ENCODE measurements at places on chromosomes 1 and 21.

DNA sequence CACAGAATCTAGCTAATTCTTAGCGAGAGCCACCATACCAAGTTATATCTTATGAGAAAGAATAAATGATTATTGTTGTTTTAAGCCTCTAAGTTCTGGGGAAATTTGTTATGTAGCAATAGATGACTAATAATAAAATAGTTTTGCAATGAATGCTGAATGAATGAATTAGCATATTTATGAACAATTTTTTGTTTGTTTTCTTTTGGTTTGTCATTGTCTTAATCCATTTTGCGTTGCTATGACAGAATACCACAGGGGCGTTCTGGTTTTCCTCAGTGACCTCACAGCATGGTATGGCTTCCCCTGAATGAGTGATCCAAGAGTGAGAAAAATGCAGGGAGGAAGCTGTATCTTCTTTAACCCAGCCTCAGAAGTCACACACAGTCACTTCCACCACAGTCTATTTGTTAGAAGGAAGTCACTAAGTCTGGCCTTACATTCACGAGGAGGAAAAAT, 53.8 kb upstream of the HPDL start:
- no peak for DNase-seq

GRCh38 chr1:100671601-100672000, 47.9 kb upstream of the VCAM1 start:
- no peak for DNase-seq

- DNase-seq = no peak
These were observed 390.5 kb downstream of the ST6GALNAC3 start for GRCh38 chr1:76465030-76465429.

- no peak for DNase-seq
These were observed 93.0 kb upstream of the TENT5C start for GRCh38 chr1:117512728-117513321.

DNA sequence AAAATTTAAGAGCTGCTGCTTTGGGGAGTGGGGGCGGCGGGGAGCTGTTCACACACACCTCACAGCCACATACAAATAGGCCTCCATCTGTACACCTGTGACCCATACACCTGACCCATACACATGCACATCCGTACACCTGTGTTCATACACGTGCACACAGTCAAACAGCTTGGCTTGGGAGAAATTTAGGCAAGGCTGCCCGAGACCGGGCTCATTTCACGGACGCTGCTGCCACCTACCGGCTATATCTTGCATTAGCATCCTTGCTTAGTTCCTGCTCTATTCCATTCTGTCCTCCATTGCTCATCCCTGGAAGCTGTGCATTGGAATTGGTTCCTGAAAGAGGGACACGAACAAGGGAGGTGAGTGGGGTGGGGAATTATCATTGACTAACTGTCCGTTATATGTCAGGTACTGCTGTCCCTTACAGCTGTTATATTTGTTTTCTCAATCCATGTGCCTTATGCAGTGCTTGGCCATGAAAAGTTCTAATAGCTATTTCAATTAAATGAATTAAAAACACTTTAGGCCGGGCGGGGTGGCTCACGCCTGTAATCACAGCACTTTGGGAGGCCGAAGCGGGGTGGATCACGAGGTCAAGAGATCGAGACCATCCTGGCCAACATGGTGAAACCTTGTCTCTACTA, 37.1 kb upstream of the EPB41 start:
- peak; percentile 60 for DNase-seq

DNA sequence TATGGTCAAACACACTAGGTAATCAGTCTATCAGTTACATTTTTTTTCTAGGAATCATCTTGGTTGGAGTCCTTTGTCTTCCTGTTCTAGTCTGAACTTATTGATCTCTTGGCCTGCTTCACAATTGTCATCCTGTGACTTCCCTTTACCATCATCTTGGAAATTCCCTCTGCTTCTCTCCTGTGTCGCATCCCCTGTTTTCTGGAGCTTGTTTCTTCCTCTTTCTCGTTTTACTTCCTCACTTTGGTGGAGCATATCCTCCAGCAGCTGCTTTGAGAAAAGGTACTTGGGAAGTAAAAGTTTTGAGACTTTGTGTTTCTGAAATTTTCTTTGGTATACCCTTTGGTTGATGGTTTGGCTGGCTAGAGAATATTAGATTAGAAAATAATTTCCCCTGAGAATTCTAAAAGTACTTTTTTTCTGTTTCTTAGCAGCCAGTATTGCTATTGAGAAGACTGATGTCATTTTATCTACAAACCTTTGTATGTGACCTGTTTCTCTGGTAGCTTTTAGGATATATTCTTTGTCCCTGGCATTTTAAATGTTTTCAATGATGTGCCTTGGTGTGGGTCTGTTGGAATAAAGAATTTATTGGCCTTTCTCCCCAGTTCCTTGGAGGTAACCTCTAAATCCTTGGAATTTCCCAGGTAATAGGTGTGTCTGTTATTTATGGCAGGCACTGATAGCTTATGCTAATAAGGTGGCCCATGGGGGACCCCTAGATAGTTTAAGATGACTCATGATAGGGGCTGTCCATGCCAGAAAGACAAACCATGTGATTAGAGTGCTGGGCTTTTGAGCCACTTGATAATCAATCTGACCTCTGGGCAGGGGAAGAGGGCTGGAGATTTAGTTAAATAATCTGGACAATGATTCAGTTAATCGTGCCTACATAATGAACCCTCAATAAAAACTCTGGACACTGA, 6.1 kb upstream of the MYCL start:
- DNase-seq = no peak

GRCh38 chr1:109643385-109644230, 12.3 kb upstream of the GSTM4 start:
- peak; percentile 78 for DNase-seq

DNA sequence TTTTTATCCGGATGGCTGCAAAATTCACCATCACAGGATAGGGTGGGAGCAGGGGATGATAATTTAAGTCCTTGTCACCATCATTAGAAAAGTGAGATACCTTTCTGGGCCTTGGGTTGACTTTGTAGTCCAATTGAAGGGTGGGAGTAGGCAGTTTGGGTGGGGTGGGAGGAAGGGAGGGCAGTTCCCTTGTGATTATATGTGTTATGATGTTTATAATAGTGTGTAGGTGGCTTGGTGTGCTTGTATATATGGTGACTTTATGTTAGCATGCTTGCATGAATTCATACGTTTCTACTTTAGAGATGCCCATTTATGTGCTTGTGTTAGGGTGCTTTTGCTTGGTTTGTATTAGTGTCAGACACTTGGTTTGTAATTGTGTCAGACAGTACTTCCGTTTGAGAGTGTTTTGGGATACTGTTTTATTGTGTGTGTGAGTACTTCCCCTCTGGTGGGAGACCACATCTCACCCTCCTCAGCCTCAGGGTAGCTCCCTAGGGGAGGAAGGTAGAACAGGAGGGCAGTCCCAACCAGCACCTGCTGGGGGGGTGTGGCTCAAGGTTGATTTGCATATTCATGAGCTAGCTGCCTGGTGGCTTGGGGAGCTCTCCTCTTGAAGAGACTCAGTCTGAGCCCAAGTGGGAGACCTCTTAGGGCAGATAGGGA, 6.3 kb upstream of the POU3F1 start:
- no peak for DNase-seq

GRCh38 chr21:15849927-15850326, 120.1 kb downstream of the USP25 start:
- no peak for DNase-seq

DNA sequence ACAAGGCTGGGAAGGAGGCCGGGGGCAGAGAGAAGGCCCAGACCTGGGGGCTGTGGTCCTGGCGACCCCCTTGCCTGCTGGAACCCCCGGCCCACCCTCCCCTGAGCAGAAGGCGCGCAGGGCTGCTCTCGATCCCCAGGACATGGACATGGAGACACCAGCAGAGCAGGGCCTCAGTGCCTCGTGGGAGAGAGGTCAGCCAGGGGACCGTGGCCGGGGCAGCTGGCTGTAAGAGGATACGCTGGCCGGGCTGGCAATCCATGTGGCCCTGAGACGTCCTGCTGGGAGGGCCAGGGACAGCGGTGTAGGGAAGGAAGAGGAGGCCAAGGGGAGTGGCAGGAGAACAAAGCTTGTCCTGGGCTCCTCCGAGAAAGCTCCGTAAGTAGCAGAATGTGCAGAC, 132.2 kb downstream of the CASZ1 start:
- DNase-seq = no peak

DNA sequence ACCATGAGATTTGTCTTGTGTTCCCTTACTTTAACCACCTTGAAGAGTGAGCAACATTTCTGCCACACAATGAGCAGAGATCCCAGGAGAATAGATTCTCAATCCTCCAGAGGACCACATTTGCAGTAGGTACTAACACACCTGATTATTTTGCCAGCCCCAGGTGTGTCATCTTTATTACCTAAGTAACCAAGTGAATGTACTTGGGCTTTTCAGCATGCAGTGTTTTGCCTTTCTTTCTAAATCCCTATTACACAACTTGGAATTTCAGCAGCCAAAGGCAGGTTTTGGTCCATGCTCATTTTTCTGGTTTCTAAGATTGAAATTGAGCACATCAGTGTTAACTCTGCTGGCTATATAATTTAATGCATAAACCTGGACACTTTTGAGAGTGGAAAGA, 43.2 kb upstream of the ST6GALNAC5 start:
- DNase-seq = no peak

- DNase-seq = no peak
These were observed 163.5 kb downstream of the TLR5 start for GRCh38 chr1:222979561-222979960.

DNA sequence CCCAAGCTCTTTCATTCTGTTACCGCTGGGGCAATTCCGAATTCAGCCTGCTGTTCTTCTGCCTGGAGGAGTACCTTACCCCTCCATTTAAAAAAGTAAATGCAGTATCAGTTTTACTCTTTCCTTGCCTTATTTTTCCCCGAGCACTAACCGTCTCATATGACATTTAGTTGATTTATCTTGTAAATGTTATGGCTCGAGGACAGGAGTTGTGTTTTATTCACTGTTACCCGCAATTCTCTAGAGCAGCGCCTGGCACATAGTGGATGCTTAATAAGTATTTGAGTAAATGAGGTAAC, 425 bp upstream of the TADA1 start:
- DNase-seq = no peak

- no peak for DNase-seq
These were observed 11.4 kb upstream of the SLAMF1 start for GRCh38 chr1:160658162-160658813.

GRCh38 chr1:185594786-185595410, 139.3 kb upstream of the HMCN1 start:
- DNase-seq = no peak

GRCh38 chr1:8023995-8024313, 2.2 kb downstream of the ERRFI1 start:
- no peak for DNase-seq

- no peak for DNase-seq
These were observed 67.0 kb upstream of the BACE2 start for GRCh38 chr21:41100826-41101550.

DNA sequence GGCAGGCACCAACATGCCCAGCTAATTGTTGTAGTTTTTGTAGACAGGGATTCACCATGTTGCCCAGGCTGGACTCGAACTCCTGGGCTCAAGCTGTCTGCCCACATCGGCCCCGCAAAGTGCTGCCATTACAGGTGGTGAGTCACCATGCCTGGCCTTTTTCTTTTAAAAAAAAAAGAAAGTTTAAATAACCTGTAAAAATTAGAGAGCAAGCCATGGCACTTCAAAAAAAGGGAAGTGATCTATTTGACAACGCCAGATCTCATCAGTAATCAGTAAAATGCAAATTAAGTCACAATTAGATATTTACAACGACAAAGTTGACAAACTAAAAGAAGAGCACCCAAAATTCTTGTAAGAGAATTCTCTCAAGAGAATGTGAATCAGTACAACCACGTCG, 2.9 kb upstream of the RBBP5 start:
- no peak for DNase-seq

GRCh38 chr1:100440075-100440809, 87.9 kb downstream of the CDC14A start:
- no peak for DNase-seq

Measured in GM12892 (cell line).